GM23248 (cell line): ENCODE measurements at places on chromosomes 2 and 18.

DNA sequence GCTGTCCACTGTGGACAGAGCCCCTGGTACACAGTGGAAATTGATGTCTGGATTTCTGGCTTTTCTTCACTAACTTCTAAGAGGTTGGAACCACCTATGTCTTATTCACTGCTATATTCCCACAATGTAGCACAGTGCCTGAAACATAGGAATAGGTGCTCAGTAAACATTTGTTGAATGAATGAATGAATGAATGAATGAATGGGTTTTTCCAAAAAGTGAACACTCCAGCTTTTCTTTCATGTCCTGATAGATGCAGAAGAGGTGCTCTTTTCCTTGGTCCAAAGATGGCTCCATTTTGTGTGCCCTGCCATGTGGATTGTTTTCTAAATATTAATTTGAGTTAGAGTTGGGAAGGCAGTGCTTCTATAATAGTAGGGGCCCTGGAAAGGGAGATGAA is 124.1 kb downstream of the SP3 start:
- DNase-seq: no peak

DNA sequence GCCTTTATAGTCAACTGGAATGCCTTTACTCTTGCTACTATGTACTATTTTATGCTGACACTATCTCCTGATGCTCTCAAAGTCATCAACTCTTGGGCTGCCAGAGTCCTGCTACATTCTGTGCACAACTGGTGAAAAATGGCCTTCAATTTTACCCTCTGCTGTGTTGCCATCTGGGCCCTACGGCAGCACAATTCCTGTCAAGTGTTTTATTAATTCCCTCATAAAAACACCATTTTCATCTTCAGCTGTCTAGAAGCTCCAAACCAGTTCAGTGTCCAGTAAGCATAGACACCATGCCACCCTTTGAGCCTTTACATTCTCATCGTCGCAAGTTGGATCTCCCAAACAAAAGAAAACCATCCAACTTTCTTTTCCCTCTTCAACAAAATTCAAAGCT is 26.5 kb downstream of the CALCRL start:
- no peak for DNase-seq

DNA sequence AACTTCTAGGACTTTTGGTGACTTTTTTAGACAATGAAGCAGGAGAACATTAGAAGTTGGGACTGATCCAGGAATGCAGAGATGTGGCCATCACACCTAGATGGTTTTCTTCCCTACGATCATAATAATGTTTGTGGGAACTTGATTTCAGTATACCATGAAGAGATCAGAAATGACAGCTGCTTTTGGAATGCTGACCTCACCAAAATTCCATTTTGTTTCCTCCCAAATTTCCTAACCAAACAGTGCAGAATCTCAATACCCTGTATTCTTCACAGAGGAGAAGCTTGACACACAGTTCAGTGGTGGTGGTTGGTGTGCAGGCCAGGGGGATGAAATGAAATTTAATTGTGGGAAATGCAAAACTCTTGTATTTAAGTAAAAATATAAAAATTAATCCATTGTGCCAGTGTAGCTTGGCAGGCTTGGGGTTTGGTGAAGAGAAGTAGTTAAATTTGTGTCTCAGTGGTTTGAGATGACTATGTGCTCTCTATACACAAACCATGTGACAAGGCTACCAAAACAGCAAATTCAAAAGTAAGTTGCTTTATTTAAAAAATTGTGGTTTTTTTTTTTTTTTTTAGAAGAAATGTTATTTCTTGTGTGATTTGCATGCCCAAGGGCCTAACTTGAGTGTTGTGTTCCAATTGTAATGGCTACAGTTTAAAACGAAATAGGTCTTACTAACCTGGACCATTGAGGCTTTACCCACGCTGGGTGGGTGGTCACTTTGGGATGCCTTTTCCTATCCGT is 252.4 kb downstream of the LPIN1 start:
- DNase-seq: peak; percentile 23

DNA sequence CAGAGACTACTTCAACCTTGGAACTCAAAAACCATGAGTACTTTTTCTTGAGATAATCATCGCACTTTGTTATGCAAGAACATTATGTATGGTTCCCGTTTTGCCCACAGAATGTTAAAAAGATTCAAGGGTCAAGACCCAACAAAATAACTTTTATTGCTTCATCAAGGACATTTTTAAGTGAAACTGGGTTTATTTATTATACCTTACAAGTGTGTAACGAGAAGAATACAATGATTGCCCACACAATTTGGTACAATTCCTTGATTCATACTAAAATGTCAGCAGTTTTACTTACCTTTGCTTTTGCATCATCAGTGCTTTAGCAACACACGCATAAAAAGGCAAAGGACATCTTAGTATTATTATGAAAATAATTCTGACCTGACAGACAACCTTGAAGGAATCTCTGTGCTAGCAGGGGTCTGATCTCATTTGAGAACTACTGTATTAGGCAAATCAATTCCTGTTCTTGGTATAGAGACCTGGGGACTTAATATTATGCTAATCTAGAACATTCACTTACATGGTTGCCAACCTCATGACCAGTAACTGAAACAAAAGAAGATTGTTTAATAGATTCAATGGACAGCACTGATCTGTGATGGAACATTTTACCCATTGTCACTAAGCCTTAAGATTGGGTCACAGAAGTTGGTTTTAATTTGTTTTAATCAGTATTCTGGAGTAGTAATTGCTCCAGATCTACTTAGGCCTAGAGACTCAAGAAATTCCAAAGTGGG is 16.2 kb downstream of the CCDC88A start:
- DNase-seq: no peak

- DNase-seq: no peak
Measured at GRCh38 chr2:25165992-25166875, 2.1 kb downstream of the POMC start.

DNA sequence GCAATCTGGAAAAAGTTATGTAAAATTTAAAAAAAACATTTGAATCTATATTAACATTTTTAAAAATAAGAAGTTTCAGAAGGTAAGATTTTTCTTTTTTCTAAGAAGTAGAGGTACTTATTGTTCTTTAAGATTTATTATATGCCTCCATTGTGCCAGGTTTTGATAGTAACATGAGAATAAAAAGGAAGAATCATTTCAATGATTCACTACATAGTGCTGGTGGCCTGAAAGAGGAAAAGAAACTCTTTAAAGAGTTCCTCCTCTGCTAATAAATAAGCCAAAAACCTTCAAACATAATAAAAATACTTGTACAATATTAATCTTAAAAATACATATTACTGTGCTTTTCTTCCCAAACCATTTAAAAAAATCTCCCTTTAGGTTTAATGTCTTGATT is 69.0 kb downstream of the ANKRD44 start:
- no peak for DNase-seq
